ENCODE measurements at places on chromosomes 4 and X.

GRCh38 chrX:70183091-70183490, 5.8 kb downstream of the DGAT2L6 start:
- DNase-seq: no peak

DNA sequence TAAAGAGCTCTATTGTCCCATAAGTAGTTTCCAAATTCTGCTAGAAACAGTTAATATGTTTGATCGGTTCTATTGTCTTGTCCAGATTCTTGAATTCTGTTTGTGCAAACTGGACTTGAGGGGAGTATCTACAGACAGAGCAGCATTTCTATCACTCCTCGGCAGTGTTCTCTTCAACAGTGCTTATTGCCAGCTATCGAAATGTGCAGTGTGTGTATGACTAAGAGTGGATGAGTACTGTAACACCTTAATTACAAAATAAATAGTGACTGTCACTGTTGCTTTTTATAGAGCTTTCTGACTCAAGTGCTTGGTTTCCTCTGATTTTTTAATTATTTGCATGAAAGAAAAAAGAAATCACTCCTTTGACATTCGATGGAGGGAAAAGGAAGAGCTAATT, 274.6 kb downstream of the RPA4 start:
- DNase-seq: no peak

DNA sequence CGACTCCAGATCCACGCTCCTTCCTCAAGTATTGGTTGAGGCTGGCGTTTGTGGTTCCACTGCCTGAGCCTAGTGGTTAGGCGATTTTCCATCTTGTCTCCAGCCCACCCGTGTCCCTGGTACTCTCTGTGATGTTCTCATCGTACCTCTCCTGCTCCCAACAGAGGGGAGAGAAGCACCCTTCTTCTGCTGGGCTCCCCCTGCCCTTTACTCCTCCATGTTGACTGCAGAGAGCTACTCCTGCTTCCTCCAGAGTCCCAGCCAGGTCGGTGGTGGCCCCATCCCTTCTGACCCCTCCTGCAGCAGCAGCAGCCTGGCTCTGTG, 164.0 kb upstream of the BCOR start:
- no peak for DNase-seq

GRCh38 chrX:37378404-37378803, 29.2 kb downstream of the PRRG1 start:
- DNase-seq: peak; percentile 4

- no peak for DNase-seq
These were observed 1.9 kb downstream of the TRIM75 start for GRCh38 chr4:165055601-165056000.

DNA sequence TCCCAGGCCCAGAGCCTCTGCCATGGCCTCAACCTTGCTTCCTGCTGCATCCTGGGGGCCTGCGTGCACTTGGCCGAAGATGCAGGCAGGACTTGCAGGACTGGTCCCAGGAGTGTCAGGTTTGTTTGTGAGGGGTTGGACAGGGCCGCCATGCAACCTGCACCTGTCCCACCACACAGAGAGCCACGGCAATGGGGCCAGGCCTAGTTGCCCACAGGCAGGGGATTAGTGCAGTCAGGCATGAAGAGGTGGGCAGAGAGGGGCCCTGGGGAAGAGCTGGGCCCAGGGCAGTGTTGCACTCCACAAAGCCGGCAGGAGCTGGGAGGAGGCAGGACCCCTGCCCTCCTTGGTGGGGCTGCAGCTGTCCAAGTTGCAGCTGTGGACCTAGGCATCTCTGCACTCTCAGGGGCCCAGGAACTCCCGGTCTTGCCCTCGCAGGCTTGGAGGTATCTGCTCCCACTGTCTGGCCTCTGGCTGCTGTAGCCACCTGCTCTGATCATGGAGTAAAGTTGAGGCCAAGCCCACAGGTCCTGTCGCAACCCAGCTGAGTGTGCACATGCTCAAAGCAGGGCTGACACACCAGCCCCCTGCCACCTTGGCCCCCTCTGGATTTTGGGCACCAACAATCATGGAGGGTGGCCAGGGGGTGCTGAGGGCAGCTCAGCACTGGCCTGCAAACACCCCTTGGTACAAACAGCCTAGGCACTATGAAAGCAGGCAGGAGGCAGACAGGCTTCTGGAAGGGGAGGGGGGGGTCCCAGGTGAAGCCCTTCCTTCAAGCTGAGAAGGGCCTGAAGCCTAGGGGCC, 190.4 kb upstream of the PCDH10 start:
- DNase-seq: no peak

DNA sequence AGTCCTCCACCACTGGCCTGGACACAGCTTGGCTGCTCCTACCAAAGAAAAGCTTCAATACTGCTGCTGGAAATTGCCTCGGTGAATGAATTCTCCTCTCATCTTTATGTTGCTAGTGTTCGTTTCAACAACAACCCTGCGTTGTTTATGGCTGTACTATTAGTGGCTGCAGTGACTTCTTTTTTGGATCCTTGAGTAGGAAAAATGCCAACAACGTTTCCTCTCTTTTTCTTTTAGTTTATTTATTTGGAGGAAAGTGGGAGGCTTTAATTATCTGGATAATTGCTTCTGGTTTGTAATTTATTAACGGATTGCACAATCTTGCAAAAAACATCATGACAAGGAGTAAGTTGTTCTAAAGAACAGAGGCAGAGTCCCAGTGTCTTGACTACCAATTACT, 464.1 kb upstream of the TRAM1L1 start:
- no peak for DNase-seq

DNA sequence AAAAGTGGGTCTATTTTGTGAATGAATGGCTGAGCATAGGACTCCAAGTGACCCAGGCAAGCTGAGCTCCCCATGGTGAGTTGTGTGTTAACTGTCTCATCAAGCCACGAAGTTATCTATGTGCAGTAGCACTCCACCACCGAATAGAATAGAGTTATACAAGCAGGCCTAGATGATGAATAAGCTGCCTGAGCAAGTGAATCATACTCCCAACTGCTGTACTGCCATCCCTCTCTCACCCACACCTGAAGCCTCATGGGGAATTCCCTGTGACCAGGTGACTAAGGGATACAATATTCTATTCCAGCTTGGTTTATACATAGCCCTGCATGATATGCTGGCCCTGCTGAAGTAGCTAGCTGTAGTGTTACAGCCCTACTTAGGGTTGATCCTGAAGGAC, 38.7 kb downstream of the KDM5C start:
- DNase-seq: peak; percentile 40

- DNase-seq: no peak
These were observed 182.2 kb upstream of the GATB start for GRCh38 chr4:151942971-151943370.

DNA sequence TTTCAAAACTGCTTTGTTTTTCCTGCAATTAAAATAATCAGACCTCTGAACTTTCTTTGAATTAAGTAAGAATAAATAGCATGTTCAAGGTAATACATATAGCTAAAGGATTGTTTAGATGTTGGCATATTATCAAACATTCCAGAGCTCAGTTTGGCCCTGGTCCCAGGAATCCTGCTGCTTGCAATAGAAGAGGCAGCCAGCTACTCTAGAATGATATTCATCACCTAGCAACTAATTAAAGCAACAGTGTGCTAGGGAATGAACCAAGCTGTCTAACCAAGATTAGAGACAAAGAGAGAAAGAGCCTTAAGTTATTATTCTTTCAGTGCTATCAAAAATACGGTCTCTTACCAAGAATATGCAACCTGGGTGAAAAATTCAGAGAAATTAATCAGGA, 460.9 kb downstream of the GABRG1 start:
- DNase-seq: peak; percentile 91

GRCh38 chr4:144817081-144817480, 171.1 kb downstream of the HHIP start:
- DNase-seq: no peak

GRCh38 chr4:127400731-127401346, 231.9 kb upstream of the INTU start:
- DNase-seq: peak; percentile 83

- no peak for DNase-seq
These were observed 15.0 kb downstream of the FNIP2 start for GRCh38 chr4:158783785-158784184.

DNA sequence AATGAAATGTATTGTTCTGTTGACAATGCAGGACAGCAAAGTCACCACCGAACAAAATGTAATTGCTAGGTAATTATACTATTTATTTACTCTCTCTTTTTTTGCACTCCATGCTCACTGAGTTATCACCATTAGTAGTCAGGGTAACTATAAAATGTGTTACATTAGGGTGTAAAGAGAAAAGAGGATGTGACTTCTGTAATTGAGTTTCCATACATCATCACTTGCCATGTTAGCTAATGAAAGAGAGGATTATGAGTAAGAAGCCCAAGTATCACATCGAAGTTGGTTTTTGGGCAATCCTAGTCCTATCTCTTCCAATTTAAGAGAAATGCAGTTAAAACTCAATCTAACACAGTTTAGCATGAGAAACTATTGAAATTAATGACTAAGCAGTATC, 7.6 kb downstream of the ZXDA start:
- DNase-seq: no peak

DNA sequence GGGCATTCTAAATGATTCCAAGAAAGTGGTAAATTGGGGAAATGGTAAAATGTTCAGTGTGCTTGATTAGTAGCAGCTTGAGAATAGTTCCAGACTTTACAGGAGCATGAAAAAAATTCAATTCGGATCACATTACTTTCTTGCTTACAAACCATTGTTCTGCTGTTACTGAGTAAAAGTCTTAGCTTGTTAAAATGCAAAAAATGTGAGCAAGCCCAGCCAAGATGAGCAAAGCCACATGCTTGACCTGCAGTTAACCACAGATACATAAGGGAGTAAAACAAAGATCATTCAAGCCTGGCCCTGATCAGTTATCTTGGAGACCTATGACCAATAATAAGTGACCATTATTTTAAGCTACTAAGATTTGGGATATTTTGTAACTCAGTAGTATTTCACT, 562.9 kb upstream of the MAGEB2 start:
- peak; percentile 51 for DNase-seq

GRCh38 chrX:30301963-30302362, 7.2 kb downstream of the NR0B1 start:
- peak; percentile 50 for DNase-seq
